Transverse colon (tissue), 4 donors: ENCODE measurements at places on chromosomes 2 and 18. TPM values are rescaled to one million over a fixed set of nuclear protein-coding genes. Genes with fewer than 3 reads are reported as not detected.

- peaks cover 31% of the 10 kb centered on the region for H3K27me3 ChIP-seq
- H3K36me3 ChIP-seq: no peaks in the 10 kb centered on the region
- H3K4me3 ChIP-seq: no peak overlapping the region
- DNase-seq: no peak
- H3K27ac ChIP-seq: no peak overlapping the region
- peaks cover 5% of the 10 kb centered on the region for H3K4me1 ChIP-seq
Observed at GRCh38 chr2:1747065-1747941, 3.0 kb upstream of the PXDN start.

The MPHOSPH10 gene
- 22.9 TPM for total RNA-seq

The ZRANB3 gene
- total RNA-seq: 1.4 TPM

DNA sequence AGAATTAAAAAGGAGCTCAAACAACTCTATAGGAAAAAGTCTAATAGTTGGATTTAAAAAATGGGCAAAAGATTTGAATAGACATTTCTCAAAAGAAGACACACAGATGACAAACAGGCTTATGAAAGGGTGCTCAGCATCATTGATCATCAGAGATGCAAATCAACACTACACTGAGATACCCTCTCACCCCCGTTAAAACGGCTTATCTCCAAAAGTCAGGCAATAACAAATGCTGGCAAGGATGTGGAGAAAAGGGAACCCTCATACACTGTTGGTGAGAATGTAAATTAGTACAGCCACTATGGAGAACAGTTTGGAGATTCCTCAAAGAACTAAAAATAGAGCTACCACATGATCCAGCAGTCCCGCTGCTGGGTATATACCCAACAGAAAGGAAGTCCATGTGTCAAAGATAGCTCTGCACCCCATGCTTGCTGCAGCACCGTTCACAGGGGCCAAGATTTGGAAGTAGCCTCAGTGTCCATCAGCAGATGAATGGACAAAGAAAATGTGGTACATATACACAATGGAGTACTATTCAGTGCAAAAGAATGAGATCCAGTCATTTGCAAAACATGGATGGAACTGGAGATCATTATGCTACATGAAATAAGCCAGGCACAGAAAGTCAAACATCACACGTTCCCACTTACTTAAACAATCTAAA, 46.7 kb upstream of the B3GNT7 start:
- no peak overlapping the region for H3K4me3 ChIP-seq
- no peak for DNase-seq
- H3K27me3 ChIP-seq: no peaks in the 10 kb centered on the region
- H3K36me3 ChIP-seq: no peaks in the 10 kb centered on the region
- H3K27ac ChIP-seq: no peak overlapping the region
- H3K4me1 ChIP-seq: peaks cover 14% of the 10 kb centered on the region

DNA sequence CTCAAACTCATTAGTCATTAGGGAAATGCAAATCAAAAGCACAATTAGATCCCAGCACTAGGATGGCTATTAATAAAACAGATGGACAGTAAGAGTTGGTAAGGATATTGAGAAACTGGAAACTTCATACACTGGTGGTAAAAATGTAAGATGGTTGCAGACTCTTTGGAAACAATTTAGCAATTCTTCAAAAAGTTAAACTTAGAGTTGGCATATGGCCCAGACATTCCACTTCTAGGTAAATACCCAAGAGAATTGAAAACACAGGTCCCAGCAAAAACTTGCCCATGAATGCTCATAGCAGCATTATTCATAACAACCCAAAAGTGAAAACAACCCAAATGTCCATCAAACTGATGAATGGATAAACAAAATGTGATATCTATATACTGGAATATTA, 84.9 kb upstream of the ZFP36L2 start:
- no peak for DNase-seq
- H3K27ac ChIP-seq: peak overlapping the region; percentile 68
- H3K36me3 ChIP-seq: no peaks in the 10 kb centered on the region
- no peak overlapping the region for H3K4me3 ChIP-seq
- no peaks in the 10 kb centered on the region for H3K27me3 ChIP-seq
- peaks cover 15% of the 10 kb centered on the region for H3K4me1 ChIP-seq

DNA sequence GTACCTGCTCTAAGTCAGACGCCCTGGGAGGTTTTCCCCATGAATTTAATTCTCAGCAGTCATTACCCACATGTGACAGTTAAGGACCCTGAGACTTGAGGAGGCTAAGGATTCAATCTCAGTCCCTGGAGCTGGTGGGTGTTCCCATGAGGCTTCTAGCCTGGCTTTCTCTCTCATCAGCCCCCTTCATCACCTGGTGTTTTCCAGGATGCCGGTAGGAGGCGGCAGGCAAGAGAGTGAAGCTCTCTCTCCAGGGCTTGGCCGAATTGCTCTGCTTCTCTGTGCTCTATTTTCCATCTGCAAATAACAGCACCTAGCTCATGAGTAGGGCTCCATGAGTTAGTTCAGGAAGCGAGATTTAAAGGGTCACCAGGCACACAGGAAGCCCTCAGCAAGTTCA, 241.9 kb downstream of the PTPRM start:
- no peak for DNase-seq
- H3K36me3 ChIP-seq: no peaks in the 10 kb centered on the region
- no peak overlapping the region for H3K4me3 ChIP-seq

DNA sequence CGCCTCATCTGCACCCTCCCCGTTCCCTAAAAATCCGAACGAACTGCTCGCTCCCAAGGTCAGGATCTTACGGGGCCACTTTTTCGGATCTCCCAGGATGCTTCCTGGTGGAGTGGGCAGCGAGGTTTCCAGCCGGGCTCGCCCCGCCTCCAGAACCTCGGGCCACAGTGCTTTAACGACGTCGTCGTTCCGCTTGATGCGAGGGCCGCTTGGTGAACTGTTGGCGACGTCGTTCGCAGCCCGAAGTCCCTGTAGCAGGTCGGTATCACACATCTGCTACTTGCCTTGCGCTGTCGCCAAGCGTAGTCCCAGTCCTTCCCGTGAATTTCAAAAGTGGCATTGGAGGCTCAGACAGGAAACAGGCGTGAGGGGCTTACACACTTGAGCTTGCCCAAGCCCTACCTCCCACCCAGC, 15.3 kb downstream of the EVX2 start:
- H3K4me1 ChIP-seq: peaks cover 20% of the 10 kb centered on the region
- no peak overlapping the region for H3K4me3 ChIP-seq
- no peak for DNase-seq
- no peaks in the 10 kb centered on the region for H3K36me3 ChIP-seq
